Kidney (tissue), 22 donors: ENCODE measurements at places on chromosomes 1 and 21. TPM values are rescaled to one million over a fixed set of nuclear protein-coding genes. Genes with fewer than 3 reads are reported as not detected.

GRCh38 chr21:20551939-20552338 lies 446.3 kb upstream of the NCAM2 start:
- no peak for DNase-seq

- DNase-seq: no peak
Observed at GRCh38 chr1:26666855-26667254, 29.0 kb upstream of the ARID1A start.

DNA sequence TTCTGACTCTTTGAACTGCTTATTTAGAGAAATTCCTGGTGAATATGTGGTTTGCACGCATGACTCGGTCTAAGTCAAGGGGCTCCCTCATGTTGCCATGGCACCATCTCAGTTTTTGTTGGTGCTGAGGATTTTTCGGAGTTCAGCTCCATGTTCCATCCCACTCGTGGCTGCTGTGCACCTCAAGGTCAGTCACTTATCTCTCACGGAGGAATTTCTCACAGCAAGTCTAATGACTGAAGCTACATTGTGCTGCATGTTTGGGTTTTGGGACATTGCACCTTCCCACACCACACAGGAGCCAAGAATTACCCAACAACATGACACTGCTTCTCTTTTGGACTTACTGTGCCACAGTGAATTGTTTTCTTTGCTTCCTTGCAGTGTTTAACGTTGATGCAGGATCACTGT lies 269.9 kb downstream of the NCAM2 start:
- DNase-seq: no peak

DNA sequence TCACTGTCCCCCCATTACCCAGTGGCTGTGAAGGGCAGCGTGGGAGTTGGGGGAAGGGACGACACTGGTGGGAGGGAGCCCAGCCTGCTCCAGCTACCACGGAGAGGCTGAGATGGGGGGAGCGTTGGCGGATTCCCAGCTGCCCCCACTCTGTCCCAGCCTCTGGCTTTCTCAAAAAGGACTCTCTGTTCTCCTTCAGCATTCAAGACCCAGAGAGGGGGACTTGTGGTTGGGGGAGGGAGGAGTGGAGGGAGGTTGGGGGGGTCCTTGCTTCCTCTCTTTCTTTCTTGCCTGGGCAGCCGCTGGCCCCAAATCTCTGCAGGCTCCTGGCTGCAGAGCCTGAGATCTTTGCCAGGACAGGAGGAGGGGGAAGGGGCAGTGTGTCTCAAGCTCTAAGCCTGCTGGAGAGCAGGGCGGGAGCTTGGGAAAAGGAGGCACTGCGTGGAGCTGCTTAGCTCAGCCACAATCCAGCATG lies 2.2 kb downstream of the ATP1A2 start:
- DNase-seq: peak; percentile 55

- DNase-seq: no peak
Observed at GRCh38 chr1:22782406-22782805, 71.8 kb downstream of the EPHB2 start.

DNA sequence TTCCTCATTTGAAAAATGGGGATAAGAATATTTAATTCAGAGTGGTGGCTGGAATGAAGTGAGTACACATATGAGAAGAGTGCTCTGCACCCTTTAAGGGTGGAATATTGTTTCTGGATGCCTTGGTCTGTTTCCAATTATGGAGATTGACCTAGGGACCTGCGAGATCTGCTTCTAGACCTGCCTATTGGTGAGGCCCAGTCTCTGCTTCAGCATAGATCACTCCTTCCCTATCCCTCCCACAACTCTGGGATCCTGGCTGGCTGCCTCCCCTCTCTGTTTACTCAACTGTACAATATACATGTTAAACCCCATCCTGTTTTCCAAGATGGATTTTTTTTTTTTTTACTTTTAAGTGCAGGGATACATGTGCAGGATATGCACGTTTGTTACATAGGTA lies 6.4 kb upstream of the LDLRAD1 start:
- no peak for DNase-seq

DNA sequence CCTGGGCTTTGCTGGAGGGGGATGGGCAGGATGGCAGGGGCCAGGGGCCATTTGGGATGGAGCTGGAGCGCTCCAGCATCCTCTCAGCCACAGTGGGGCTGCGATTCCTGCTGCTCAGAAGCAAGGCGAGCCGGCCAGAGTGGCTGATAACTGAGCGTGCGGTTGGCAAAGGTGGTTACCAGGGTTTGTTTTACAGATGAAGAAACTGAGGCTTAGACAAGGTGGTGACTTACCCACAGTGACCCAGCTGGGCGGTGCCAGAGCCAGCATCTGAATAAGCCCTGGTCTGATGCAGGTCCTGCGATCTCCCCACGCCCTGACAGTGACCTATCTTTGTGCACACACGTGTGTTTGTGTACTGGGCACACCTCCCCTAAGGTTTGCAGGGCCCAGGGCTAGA lies 5.9 kb upstream of the PRXL2B start:
- DNase-seq: no peak

DNA sequence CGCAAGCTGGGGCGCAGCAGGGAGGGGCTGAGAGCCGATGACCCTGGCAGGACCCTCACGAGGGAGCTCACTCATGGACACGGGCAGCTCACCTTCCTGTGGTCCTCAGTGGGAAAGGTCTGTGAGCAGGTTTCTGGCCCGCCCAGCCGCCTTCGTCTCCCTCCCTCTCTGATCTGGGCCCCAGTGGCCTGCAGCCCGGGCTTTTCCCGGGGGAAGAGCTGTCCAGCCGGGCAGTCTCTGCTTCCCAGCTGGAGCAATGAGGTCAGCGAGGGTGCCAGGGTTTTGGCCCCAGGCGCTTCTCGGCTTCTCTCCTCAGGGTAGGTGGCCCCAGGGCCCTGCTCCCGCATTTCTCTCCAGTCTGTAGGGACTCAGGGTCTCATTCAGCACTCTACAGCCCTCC lies 22.2 kb upstream of the ARHGEF16 start:
- DNase-seq: peak; percentile 70

DNA sequence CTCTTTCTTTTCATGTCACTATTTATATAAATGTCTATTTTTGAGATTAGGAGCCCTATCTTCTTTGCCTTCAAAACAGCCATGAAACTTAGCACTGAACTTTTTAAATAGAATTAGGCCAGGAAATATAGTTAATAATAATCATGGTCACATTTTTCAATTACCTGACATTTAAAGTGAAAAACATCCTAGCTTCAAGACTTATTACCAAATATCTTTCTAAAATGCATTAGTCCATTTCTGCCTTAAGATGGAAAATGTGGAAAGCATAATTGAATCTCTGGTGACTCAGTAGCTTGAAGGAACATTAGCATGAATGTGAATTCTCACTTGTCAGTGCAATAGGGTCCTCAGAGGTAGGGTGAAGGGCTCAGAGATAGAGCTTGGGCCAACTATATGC lies 18.7 kb upstream of the RGS4 start:
- DNase-seq: no peak

DNA sequence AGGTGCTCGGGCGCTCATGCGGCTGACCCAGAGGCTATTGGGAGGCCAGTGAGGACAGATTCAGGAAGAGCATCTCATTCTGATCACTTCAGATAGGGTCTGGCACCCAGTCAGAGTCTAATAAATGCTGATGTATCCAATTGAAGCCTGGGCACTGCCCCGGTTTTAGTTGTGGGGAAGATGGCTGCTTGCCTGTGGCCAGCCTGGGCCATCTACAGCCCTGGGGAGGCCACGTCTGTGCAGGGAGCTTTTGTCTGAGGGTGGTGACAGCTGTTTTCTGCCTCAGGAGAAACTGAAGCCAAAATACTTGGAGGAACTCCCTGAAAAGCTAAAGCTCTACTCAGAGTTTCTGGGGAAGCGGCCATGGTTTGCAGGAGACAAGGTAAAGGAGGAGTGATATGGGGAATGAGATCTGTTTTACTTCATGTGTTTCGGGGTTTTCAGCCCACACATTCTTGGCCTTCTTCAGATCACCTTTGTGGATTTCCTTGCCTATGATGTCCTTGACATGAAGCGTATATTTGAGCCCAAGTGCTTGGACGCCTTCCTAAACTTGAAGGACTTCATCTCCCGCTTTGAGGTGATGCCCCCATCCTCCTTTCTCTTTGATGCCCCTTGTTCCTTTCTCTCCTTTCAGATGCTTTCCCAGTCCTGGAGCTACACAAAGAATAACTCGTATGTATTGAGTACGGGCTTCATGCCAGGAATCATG lies 2.8 kb downstream of the GSTM5 start:
- no peak for DNase-seq

- peak; percentile 22 for DNase-seq
Observed at GRCh38 chr1:201513498-201514243, 6.7 kb upstream of the CSRP1 start.

GRCh38 chr1:31886866-31887265 lies 51.3 kb downstream of the PTP4A2 start:
- no peak for DNase-seq

GRCh38 chr1:208206092-208206698 lies 38.0 kb downstream of the PLXNA2 start:
- DNase-seq: no peak

DNA sequence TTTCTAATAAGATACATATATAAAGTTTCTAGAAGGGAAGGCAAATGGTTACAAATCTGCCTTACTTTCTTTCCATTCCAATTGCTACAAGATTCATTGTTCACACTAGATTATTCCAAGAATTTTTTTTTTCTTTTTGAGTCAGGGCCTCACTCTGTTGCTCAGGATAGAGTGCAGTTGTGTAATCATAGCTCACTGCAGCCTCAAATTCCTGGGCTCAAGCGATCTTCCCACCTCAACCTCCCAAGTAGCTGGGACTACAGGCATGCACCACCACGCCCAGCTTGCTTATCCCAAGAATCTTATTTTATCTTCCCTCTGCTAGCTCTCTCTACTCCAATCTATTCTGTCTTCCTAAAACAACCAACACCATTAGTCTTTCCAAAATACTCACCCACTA lies 81.8 kb downstream of the KIAA0319L start:
- DNase-seq: no peak

GRCh38 chr1:3578906-3579305 lies 32.4 kb downstream of the MEGF6 start:
- no peak for DNase-seq

DNA sequence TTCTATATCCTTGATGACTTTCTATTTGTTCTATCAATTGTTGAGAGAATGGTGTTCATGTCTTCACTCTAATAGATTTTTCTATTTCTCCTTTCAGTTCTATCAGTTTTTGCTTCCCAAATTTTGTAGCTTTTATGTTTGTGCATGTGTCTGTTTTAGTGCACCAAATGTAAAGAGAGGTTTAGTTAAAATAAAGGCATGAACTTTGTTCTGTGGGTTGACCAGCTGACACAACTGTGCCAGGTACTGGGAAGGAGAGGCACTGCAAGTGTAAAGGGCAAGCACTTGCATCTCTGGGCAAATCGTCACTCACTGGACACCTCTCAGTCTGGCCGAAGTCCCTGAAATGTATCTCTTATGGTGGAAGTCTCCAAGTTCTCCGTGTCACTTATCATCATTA lies 38.6 kb upstream of the ABCD3 start:
- DNase-seq: no peak

DNA sequence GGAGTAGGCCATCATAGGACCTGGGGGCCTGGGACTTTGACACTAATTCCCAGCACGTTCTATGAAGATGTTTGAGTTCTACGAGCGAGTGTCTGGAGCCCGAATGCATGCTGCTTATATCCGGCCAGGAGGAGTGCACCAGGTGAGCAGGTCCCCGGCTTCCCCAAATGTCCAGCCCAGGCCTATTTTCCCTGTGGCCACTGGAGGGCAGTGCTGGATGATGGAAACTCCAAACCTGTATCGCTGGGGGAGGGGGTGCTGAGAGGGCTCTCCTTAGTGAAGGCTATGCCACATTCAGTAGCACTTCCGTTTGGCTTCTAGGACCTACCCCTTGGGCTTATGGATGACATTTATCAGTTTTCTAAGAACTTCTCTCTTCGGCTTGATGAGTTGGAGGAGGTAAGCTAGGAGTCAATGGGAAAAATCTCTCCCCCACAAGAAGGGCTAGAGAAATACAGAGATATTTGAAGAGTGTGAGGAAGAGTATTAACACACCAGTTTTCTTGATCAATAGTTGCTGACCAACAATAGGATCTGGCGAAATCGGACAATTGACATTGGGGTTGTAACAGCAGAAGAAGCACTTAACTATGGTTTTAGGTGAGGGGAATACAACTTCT lies 5.2 kb upstream of the FCER1G start:
- peak; percentile 81 for DNase-seq

DNA sequence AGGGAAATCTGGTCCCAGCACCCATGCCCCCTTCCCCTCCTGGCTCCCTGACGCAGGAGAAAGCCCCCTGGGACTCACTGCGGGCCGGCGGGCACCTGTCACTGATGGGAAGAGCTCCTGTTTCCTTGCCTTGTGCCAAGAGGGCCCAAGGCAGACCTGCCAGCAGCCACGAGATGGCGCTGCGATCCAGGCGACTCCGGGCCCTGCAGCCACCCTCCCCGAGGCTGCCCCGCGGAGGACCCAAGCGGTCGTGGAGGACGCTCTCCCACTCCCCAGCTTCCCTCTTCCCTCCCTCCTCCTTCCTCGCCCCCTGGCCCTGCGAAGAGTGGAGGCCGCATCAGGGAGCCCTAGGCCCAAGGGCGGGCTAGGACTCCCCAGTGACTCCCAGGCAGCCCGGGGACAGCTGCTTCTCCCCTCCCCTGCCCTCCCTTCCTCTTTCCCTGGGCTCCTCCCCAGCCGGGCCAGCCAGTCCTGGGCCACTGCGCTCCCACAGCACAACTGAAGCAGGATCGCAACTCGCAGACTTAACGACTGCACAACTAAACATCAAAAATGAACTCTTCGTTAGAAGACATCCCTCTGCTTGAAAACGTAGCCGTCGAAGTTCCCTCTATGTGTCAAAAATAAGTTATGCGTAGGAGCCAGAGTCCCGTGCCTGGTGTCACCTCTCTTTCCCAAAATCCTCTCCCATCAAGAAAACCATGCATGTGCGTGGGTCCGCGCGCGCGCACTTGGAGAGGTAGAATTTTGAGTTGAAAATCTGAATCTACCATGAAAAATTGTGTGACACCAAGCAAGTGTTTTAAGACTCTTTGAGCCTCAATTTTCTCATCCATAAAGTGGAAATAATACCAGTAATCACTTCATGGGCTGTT lies 34.2 kb downstream of the BATF3 start:
- DNase-seq: peak; percentile 89

CLIC6 gene
- total RNA-seq: 10.1 TPM

EPHA10 gene
- 0.88 TPM for total RNA-seq

LCE2B gene
- total RNA-seq: not detected

PCP4L1 gene
- total RNA-seq: 1.3 TPM

GBP3 gene
- 57.7 TPM for total RNA-seq

IQGAP3 gene
- total RNA-seq: 1.7 TPM

PLPP3 gene
- 107 TPM for total RNA-seq

EFCAB14 gene
- 129 TPM for total RNA-seq

PPIH gene
- total RNA-seq: 25.6 TPM

ANGPTL3 gene
- total RNA-seq: 0.41 TPM

ARHGEF10L gene
- 91.9 TPM for total RNA-seq
